ENCODE measurements at places on chromosomes 2 and 18.

- peak; percentile 36 for DNase-seq
Measured at GRCh38 chr2:101474731-101475384, at the start of gene RFX8. TSS of gene RFX8 (minus strand) at chr2:101475112. CDS start at chr2:101466848, 8,264 bp downstream.

- DNase-seq, result no peak
Measured at GRCh38 chr2:74079522-74080341, 68.0 kb downstream of the BOLA3 start.

GRCh38 chr2:215269397-215270117 lies 42.3 kb upstream of the ATIC start:
- peak; percentile 13 for DNase-seq

- no peak for DNase-seq
Measured at GRCh38 chr2:8148260-8149006, 533.4 kb upstream of the ID2 start.

DNA sequence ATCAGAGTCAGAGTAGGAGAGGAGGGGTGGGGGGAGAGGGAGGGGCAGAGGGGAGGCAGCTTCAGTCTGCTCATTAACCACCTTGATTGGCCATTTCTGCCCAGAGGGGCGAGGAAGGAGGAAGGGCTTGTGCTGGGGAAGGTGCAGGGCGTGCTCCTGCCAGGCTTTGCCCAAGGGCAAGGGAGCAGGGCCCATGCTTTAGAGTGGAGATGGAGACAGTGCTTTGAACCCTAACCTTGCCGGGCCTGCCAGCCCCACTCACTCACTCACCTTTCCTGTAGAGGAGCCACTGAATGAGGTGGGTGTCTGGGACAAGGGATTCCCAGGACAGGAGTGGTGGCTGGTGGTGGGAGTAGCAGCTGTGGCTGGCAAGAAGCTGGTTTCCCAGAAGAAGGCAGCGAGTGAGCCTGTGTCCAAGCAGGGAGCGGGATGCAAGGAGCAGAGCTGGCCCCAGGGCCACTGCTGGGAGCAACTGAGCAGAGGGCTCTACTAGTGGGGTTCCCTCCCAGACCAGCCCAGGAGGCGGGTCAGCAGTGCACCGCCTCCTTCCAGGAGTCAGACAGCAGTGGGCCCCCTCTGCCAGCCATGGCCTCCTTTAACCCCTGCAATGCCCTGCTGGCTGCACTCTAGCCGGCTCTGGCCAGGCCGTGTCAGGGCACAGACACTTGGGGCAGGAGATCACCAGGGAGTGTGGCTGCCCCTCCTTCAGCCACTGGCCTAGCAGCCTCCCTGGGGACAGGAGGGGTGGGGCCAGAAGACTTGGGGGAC lies 3.6 kb upstream of the RUFY4 start:
- no peak for DNase-seq
